HuH-7 (cell line): ENCODE measurements at places on chromosomes 5 and 9.

DNA sequence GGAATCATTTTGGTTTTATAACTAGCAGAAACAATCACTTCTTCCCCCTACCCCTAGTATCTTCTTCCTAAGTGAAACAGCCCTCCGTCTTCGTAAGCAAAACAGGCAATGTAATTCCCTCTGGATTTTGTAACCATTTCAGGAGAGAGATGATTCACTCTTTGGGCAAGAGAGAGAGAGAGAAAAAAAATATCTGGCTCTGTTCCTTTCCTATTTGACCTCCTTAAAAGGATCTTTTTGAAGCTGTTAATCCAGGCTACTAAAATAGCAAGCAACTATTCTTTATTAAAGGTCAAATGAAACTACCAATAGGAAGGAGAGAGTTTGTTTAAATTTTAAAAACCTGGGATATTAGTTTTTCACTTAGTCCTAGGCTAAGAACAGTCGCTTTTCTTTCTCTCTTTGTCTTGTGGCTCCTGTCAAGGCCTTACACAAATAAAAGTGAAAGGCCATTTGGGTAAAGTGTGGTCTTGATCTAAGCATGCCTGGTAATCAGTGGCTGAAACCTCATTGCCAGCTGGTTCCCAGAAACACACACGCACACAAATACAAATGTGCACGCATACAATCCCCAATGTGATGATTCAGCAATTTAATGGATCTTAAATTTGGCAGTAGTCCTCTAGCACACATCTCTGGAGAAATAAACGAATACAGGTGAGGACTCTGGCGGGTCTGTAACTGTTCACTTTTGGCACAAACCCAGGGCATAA is 70.2 kb downstream of the PRUNE2 start:
- DNase-seq: no peak

GRCh38 chr5:136538534-136538933 is 173.2 kb upstream of the TRPC7 start:
- DNase-seq: no peak

- no peak for DNase-seq
Measured at GRCh38 chr5:88000877-88001276, 267.8 kb downstream of the TMEM161B start.

GRCh38 chr5:160640406-160640805 is 211.6 kb downstream of the ATP10B start:
- DNase-seq: no peak

DNA sequence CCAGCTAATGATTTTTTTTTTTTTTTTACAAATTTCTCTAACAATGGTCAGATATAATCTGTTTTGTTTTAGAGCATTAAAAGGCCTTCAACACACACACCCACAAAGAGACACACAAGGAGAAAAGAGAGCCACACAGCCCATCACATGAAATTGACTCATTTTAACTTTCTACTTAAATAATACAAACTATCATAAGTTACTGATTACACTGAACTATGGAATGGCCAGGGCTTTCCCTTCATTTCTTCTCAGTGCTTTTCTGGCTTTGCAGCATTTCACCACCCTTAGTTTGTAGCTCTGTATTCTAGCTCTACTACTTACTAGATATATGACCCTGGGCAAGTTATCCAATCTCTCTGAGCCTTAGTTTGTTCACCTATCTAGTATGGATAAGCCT is 13.2 kb downstream of the REEP5 start:
- DNase-seq: no peak

GRCh38 chr9:101047848-101048397 is 19.4 kb downstream of the PLPPR1 start:
- no peak for DNase-seq

DNA sequence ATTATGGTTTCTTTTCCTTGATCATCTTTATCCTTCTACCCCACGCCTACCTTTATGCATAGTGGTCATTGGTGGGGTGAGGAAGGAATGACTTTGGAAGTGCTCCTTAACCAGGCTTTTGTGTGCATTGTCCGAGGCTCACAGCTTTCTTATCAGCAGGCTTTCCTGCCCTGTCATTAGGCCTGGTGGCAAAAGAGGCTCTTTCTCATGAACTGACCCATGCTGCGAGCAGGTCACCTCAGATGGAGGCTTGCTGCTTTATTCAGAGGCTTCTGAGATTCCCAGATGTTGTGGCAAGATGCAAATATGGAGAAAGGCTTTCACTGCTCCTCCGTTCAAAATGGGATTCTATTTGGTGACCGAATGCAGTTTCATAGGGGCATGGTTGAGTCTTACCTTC is 57.4 kb upstream of the DMRTA1 start:
- DNase-seq: no peak

DNA sequence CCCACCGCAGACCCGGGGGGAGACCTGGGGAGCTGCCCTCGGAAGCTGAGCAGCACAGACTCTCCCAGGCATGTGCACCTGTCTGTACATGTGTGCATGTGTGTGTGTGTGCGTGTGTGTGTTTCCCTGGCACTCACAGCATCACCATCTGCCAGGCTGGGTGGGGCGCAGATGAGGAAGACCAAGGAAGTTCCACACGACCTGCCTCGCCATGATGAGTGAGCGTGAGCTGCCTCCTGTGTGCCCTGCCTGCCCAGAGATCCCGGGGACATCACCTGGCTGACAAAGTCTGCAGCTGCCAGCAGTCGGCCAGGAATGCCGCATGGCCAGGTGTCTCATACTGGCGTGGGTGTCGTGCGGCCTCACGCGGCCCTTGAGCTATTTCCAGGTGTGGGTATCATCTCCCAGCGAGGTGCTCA is 4.0 kb upstream of the GPSM1 start:
- no peak for DNase-seq

GRCh38 chr5:99060306-99061261 is 131.8 kb upstream of the CHD1 start:
- DNase-seq: peak; percentile 50

DNA sequence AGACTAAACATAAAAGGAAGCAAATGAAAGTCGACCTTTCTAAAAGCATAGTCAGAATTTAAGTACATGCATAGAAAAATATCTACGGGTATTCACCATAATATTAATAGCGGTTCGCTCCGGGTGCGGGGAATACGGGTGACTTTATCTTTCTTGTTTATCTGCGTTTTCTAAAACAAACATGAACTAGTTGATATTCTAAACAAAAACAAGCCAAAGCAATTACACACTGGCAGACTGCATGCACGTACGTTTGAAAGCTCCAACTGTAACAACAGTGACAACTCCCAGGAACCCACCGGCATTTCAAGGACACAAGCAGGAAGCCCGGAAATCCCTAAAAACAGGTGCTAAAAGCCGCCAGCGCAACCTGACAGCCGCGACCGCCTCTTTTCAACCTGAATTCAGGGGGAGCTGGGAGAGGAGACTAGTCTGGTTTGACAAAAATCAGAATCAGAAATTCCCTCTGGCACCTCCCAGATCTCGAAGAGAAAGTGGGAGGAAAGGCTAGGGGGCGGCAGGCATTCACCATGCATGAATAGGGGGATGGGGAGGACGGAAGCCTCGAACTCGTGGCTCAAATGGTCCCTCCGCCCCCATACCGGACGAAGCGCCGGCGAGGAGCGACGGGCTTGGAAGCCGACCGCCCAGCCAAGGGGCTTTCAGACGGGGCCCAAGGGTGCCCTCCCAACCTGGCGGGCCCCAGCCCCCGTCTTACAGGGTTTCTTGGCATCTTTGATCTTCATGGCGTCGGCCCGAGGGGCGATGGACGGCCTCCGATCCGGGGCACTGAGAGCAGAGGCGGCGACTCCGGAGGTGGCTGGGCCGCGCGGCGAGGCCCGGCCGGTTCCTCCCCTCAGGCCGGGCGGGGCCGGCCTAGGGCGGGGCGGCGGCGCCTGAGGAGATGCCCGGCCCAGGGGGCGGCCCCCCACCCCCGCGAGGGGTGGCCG is at the start of gene PANK3:
Gene PANK3 (minus strand): TSS at position 831 of the 950 bp plus-strand sequence. CDS start 85 bp downstream, at position 746.
- peak; percentile 62 for DNase-seq

DNA sequence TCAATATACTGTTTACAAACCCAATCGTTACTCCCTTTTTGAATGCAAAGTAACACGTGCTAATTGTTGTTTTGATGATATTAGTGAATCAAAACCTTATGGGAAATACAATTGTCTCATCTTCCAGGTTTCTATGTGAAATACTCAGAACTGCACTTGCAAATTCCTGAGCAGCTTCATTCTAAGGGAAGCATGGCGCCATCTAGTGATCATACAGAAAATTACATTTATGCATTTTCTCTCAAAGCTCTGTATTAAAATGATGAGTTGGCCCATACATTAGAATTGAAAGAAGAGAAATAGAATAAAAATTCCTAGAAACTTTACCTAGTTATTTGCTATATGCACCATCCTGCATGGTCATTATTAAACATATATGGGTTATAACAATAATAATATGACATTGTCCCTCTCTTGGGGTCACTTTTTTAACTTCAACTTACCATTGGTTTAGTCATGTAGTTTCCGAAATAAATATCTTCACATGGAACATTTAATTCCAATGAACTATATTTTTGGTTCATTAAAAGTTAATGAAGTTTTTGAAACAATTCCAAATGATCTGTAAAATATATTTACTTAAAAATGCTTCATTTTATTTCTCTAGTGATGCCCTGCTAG is 220.0 kb downstream of the PDE4D start:
- DNase-seq: no peak

DNA sequence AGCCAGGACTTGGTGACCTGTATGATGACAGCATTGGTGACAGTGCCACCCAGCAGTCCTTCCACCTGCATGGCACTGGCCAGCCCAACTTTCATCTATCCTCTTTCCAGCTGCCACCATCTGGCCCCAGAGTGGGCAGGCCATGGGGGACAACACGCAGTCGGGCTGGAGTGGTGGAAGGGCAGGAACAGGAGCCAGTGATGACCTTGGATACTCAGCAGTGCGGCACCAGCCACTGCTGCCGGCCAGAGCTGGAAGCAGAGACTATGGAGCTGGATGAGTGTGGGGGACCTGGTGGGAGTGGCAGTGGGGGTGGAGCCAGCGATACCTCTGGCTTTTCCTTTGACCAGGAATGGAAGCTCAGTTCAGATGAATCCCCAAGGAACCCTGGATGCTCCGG is 56.9 kb downstream of the RUSC2 start:
- DNase-seq: no peak

DNA sequence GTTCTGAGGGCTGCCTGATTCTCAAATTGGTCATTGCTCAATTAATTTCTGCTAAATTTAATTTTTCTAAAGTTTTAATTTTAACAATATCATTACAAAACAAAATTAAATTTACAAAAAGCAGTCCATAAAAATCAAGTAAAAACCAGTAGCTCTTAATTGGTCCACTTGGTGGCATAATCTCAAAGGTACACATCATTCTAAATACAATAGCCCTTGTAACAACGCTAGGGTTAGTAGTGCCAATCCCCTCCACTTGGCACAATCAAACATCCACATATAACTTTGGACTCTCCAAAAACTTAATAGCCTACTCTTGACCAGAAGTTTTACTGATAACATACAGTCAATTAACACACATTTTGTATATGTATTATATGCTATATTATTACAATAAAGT is 1.9 kb upstream of the NDUFB6 start:
- DNase-seq: no peak
